ENCODE measurements at places on chromosomes 13 and 19.

DNA sequence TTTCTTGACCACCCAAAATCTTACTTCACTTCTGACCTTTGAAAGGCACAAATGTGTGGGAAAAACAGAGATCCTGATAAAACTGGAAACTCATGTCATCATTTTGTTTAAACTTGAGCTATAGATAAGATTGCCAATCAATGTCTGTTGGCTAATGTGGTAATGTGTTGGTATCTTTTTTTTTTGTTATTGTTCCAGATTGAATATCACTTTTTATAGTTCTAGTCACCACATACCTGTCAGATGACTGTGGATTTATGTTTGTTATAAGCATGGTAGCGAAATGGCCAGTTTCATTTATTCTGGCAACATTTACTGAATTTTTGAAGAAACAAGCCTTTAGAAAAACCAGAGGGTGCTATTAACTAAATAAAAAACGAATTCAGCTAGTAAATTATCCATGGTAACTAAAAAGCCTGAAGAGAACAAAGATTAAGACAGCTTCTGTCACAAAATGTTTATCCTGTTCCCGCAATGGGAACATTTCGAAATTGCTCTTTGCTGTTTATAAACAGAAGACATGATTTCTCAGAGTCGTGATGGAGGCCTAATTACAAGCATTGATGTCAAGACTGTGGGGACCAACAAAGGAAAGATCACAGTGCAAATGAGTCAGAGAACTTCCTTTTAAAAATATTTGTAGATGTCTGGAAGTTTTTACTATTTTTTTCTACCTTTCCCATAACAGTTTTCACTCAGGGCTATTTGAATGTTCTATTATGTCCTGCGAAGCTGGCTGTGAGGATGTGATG is 82.9 kb upstream of the POSTN start:
- DNase-seq, result no peak

DNA sequence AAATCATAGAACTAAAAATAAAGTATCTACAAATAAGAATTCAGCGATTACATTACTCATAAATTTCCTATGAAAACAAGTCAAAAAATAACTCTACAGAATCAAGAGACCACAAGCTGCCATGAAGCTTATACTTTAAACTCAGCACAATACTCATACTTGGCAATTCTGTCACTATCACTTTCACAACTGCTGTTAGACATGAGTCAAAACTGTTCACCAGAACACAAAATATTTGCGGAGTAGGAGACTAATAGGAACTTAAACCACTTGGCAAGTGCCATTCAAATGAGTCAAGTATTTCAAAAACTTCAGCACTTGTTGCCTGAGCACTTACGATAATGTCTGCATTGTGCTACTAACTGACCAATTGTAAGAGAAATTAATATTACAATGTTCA is 387.8 kb upstream of the GPC6 start:
- no peak for DNase-seq

- DNase-seq, result no peak
Observed at GRCh38 chr13:35163674-35164073, 221.6 kb downstream of the NBEA start.

DNA sequence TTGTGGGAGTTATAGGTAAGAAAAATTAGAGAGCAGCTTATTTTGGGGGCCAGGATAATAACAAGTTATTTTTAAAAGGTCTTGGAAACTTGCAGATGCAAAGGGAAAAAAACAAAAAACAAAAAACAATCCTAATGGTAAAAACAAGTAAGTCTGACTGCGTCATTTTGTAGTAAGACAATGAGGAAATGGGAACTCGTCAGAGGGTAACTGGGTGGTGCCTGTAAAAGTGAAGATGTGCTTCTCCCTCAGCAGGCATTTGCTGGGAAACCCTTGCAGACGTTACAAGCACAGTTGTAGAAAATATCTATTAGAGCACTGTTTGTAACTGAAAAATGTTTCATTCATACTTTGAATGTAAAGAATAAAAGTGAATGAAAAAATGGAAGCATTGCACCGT is 2.2 kb upstream of the TNFSF13B start:
- no peak for DNase-seq

- no peak for DNase-seq
Observed at GRCh38 chr13:36752673-36753072, 66.3 kb upstream of the RFXAP start.

DNA sequence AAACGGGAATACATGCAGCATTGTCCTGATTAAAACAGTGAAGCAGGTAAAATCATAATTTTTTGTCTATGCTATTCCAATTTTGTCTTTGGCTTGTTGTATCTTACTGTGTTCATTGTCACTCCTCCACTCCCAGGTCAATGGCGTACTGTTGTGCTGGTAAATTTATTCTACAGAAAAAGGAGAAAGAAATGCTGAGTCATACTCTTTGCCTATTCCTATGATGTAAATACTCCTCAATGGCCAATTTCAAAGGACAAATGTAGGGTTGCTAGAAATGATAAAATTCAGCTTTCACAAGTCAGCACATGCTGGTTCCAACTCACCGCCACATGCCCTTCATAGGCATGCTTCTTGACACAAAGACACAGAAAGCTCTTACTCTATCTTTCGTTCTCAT is 694.4 kb upstream of the PCDH20 start:
- DNase-seq, result no peak

- DNase-seq, result no peak
Observed at GRCh38 chr13:35500144-35500543, 23.7 kb upstream of the MAB21L1 start.

DNA sequence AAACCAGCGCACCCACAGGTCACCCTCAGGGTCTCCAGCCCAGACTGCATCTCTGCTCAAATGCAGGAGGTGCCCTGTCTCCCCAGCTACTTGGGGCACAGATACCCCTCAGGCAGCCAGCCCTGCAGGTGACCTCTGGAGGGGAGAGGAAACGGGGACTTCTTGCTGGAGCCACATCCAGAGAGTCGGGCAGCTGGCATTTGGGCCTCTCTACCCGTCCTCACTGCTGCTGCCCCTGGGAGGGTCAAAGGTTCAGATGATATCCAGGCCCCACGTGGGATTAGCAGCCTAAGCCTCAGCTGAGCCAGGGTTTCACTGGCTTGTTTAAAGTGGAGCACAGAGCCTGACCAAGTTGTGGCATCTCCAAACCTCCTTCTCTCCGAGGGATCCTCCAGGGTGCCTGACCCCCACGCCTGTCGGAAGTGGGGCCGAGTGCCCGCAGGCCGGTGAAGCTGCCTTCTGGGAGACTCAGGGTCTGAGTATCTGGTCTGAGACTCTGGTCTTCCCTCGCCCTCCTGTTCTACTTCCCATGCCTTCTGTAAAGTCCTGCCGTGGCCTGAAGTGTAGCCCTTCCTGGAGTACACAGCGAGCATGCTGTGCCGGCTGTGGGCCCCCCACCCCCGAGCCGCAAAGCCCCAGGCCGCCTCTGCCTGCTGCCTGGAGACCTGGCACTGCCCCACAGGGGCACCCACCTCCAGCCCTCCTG is 2.1 kb downstream of the RASA3 start:
- no peak for DNase-seq

- peak; percentile 64 for DNase-seq
Observed at GRCh38 chr19:3176715-3177501, 1.7 kb upstream of the S1PR4 start.

DNA sequence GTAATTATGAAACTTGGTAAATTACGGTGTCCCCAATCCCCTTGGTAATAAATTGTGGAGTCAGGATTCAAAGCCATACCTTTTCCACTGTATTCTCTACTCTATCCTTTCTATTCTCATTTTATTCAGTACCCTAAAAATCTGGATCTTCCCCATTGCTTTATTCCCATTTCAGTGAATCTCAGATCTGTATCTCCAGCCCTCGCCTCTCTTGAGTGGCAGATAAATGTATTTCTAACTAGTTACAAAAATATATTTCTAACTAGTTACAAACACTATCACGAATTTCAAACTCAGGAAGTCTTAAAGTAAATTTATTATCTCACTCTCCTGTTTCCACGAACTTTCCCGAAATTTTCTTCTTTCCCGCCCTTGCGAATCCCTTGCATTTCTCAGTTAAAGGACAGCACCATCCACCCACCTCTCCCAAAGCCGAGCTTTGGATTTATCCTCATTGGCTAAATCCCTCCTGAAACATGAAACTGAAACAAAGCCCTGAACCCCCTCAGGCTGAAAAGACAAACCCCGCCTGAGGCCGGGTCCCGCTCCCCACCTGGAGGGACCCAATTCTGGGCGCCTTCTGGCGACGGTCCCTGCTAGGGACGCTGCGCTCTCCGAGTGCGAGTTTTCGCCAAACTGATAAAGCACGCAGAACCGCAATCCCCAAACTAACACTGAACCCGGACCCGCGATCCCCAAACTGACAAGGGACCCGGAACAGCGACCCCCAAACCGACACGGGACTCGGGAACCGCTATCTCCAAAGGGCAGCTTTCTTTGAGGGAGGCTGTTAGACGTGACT is 164.3 kb upstream of the PABPC3 start:
- DNase-seq, result no peak

DNA sequence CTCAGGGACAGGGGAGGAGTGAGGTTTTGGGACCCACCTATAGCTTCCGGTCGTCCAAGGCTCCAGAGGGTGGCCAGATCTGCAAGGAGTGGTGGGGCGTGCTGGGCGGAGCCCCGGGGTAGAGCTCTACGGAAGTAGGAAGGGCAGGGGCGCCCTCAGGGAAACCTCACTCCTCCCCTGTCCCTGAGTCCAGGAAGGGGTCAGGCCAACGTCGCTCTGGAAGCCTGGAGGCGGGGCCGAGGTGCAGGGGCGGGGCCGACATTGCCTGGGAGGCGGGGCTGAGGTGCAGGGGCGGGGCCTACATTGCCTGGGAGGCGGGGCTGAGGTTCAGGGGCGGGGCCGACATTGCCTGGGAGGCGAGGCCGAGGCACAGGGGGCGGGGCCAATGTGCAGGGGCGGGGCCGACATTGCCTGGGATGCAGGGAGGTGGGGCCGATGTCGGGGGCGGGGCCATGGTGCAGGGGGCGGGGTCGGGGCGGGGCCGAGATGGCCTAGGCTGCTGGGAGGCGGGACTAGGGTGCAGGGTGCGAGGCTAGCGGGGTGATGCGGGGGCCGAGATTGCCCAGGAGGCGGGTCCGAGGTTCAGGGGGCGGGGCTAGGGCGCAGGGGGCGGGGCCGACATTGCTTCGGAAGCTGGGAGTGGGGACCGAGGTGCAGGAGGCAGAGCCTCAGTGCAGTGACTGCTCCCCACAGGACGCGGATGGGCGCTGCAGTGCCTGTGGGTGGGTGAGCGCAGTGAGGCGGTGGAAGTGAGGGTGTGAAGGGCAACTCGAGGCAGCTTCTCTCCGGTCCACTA is 4.9 kb upstream of the PALM start:
- DNase-seq, result peak; percentile 96

Measured in common myeloid progenitor, CD34-positive (primary cell).